Pulmonary artery endothelial cell (primary cell): ENCODE measurements at places on chromosomes 12 and 14.

GRCh38 chr14:30558675-30559555 lies at the start of gene G2E3:
Gene G2E3, plus strand, starts transcription at chr14:30559158. Its CDS starts 21,922 bp downstream, at chr14:30581080.
- DNase-seq = peak; percentile 48

- DNase-seq = no peak
These were observed 56.1 kb upstream of the DDX11 start for GRCh38 chr12:31017535-31017934.

- no peak for DNase-seq
These were observed 128.0 kb downstream of the BCAT1 start for GRCh38 chr12:24820872-24821271.

- no peak for DNase-seq
These were observed 927 bp downstream of the ABCB9 start for GRCh38 chr12:122965321-122965751.

DNA sequence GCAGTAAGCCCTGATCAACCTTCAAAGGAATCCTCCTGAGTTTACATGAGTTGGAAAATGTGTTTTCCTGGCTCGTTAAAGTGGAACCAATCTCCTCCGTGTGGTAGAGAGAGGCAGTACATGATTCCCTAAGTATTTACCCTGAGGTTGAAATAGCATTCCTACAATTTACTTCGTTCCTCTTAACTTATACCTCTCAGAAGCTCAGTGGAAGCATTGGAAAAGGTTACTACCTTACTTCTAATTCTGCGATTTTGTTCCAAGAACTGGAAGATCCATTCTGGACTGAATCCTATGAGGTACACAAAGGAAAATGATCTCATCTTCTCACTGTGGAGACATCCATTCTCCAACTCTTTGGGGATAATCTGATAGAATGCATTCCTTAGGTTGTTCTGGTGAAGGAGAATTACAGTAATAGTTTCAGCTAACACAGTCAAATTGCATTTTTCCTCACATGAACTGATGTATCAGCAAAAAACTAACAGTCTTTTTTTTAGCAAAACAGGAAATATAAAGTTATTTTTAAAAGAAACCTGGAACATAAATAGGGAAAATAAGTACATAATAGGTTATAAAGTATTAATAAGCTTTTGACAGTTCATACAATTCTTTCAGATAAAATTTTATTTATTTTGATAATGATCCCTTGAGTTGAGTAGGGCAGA lies 475.6 kb downstream of the PDZRN4 start:
- DNase-seq = no peak

- DNase-seq = peak; percentile 13
These were observed 16.1 kb downstream of the PIGH start for GRCh38 chr14:67583711-67584644.

- no peak for DNase-seq
These were observed 37.2 kb downstream of the RAD51B start for GRCh38 chr14:67856827-67857226.

GRCh38 chr12:47247418-47247817 lies 167.7 kb upstream of the AMIGO2 start:
- no peak for DNase-seq

- DNase-seq = no peak
These were observed 167.9 kb downstream of the PAX9 start for GRCh38 chr14:36829547-36829946.

DNA sequence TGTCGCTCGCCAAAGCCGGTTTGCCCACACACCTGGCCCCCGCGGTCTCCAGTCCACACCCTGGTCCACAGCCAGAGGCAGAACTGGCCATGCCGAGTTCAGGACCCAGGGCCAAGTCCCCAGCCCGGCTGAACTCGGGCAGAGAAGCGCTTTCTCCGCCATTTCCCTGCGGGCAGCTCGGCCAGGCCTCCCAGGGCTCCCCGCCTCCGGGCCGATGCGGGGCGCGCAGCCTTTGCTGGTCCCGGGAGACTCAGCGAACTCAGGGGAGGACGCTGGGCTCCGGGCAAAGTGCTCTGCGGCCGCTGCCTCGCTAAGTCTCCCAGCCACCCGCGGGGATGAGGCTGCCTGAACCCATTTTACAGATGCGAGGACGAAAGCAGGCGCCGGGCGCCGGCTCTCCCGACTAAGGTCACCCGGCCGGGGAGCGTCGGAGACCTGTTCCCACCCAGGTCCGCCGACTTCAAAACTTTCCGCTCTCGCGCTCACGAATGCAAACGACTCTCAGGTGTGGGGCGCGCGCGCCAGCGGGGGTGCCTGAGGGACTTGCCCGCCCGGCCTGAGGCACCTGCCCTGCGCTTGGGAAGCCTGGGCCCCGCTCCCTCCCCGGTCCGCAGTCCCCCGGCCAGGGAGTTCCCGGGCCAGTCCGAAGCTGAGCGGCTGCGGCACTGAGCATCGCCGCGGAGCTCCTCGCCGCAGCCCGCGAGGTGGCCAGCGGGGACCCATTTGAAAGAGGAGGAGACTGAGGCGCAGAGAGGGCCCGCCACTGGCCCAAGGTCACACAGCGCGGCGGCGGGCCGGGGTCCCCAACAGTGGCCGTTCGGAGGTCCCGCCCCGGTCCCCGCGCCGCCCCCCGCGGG lies 627 bp downstream of the TESC start:
- no peak for DNase-seq

DNA sequence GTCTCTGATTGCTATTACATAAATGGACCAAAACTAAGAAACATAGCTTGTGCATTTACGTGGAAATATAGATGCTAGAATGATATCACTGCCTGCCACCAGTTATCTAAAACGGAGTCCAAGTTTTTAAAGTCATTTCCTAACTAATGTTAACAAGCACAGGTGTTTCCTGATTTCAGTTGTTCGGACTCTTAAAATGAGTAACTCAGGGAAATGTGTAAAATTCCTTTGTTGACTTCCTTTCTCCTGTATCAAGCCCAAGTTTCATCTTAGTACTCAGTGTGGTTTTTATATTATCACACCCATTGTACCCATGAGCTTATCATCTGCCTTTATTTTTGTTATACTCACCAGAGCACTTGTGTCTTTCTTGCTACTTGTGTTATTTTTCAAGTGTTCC lies 13.2 kb upstream of the PRKCH start:
- peak; percentile 92 for DNase-seq

GRCh38 chr14:29629839-29630238 lies 297.8 kb downstream of the PRKD1 start:
- DNase-seq = no peak
